ENCODE measurements at places on chromosomes 5 and 9. TPM values are rescaled to one million over a fixed set of nuclear protein-coding genes. Genes with fewer than 3 reads are reported as not detected.

SLC25A2 gene
- total RNA-seq = 1.0 TPM

BSPRY gene
- total RNA-seq = not detected

SHLD3 gene
- total RNA-seq = 3.6 TPM

LCP2 gene
- total RNA-seq = not detected

MGAT4B gene
- 230 TPM for total RNA-seq

NIPAL4 gene
- total RNA-seq = not detected

HSPB3 gene
- total RNA-seq = 0.33 TPM

CD274 gene
- total RNA-seq = 3.3 TPM

CARTPT gene
- total RNA-seq = not detected

FBP1 gene
- total RNA-seq = not detected

PCDHA8 gene
- 0.15 TPM for total RNA-seq

NSG2 gene
- total RNA-seq = not detected

CTNNAL1 gene
- 146 TPM for total RNA-seq

KCNN2 gene
- 0.44 TPM for total RNA-seq

All from smooth muscle cell of trachea (primary cell).